ENCODE measurements at places on chromosomes 1 and 21. TPM values are rescaled to one million over a fixed set of nuclear protein-coding genes. Genes with fewer than 3 reads are reported as not detected.

PEX14 gene
- 7.1 TPM for total RNA-seq

ITLN2 gene
- not detected for total RNA-seq

KIF21B gene
- total RNA-seq, result 41.1 TPM

OR2L2 gene
- under 0.01 TPM for total RNA-seq

MRPL9 gene
- total RNA-seq, result 78.4 TPM

TEDDM1 gene
- not detected for total RNA-seq

PTPRC gene
- total RNA-seq, result 1,024 TPM

RABIF gene
- total RNA-seq, result 5.1 TPM

DNAJC28 gene
- total RNA-seq, result not detected

FLG2 gene
- total RNA-seq, result not detected

PLD5 gene
- under 0.01 TPM for total RNA-seq

KRTAP15-1 gene
- not detected for total RNA-seq

FMO4 gene
- total RNA-seq, result 1.6 TPM

ZNF683 gene
- total RNA-seq, result 1.8 TPM

ANKRD65 gene
- total RNA-seq, result not detected

CACHD1 gene
- total RNA-seq, result 1.4 TPM

C1orf146 gene
- not detected for total RNA-seq

SH2D5 gene
- total RNA-seq, result not detected

CD247 gene
- total RNA-seq, result 162 TPM

ECE1 gene
- 72.4 TPM for total RNA-seq

CELA3A gene
- not detected for total RNA-seq

NLRP3 gene
- total RNA-seq, result 648 TPM

CFAP74 gene
- total RNA-seq, result under 0.01 TPM

APCS gene
- total RNA-seq, result not detected

LBR gene
- 61.4 TPM for total RNA-seq

ZBED6 gene
- 34.7 TPM for total RNA-seq

ADCY10 gene
- total RNA-seq, result not detected

MPZ gene
- 1.0 TPM for total RNA-seq

MSH4 gene
- total RNA-seq, result 0.31 TPM

PLOD1 gene
- 21.8 TPM for total RNA-seq

PLPP3 gene
- total RNA-seq, result 1.4 TPM

HCN3 gene
- total RNA-seq, result 0.21 TPM

DIO1 gene
- total RNA-seq, result 0.21 TPM

VSIG8 gene
- total RNA-seq, result 0.10 TPM

TAS1R1 gene
- total RNA-seq, result 0.10 TPM

NOS1AP gene
- total RNA-seq, result under 0.01 TPM

CRYBG2 gene
- total RNA-seq, result 0.10 TPM

NHLH1 gene
- total RNA-seq, result not detected

SDHC gene
- total RNA-seq, result 22.7 TPM

KCNN3 gene
- 0.21 TPM for total RNA-seq

UBXN10 gene
- total RNA-seq, result 0.52 TPM

PRAMEF9 gene
- total RNA-seq, result not detected

RC3H1 gene
- total RNA-seq, result 61.0 TPM

CLIC6 gene
- 0.10 TPM for total RNA-seq

FAM177B gene
- total RNA-seq, result 0.63 TPM

NUF2 gene
- total RNA-seq, result 0.94 TPM

RPRD2 gene
- 34.1 TPM for total RNA-seq

DAB1 gene
- total RNA-seq, result 0.42 TPM

LMOD1 gene
- total RNA-seq, result not detected

LENEP gene
- total RNA-seq, result 0.63 TPM

C1orf52 gene
- 32.4 TPM for total RNA-seq

Measured in mononuclear cell (primary cell).